ENCODE measurements at places on chromosomes 7 and 10.

- DNase-seq, result no peak
Observed at GRCh38 chr7:17315974-17316373, 17.5 kb downstream of the AHR start.

GRCh38 chr10:1153251-1153763 lies 97.1 kb downstream of the WDR37 start:
- no peak for DNase-seq

- DNase-seq, result no peak
Observed at GRCh38 chr10:122264436-122264835, 6.7 kb upstream of the BTBD16 start.

DNA sequence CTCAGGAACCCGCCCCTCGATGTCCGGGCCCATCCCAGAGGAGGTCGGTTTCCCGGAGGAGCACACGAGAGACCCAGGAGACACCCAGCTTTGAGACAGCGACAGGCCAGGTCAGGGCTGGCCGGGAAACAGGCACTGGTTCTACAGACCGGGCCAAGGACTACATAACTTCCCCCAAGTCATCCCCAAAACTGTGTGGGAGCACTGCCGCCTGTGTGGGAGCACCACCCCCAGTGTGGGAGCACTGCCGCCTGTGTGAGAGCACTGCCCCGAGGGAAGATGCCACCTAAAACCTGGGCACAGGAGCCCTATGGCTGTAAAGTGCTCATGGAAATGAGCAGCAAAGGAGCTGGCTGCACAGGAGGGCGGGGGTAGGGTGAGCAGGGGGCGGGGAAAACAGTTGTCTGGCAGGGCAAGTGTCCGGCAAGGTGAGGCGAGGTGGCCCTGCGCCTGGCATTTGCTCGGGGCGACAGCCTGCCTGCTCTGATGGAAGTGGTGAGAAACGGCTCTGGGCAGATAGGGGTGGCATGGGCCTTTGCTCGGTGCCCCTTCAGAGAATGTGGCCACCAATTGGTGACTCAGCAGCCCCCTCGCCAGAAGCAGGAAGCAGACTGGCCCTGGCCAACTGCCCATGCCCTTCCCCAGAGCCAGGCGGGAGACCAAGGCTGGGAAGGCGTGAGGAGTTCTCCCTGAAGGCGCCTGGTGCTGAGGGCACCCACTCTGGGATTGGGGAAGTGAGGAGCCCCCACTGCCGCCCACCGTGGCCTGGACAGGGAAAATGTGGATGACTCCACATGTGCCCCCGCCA lies 26.2 kb downstream of the PAPOLB start:
- DNase-seq, result no peak

- no peak for DNase-seq
Observed at GRCh38 chr7:50554431-50555322, 10.5 kb downstream of the DDC start.

DNA sequence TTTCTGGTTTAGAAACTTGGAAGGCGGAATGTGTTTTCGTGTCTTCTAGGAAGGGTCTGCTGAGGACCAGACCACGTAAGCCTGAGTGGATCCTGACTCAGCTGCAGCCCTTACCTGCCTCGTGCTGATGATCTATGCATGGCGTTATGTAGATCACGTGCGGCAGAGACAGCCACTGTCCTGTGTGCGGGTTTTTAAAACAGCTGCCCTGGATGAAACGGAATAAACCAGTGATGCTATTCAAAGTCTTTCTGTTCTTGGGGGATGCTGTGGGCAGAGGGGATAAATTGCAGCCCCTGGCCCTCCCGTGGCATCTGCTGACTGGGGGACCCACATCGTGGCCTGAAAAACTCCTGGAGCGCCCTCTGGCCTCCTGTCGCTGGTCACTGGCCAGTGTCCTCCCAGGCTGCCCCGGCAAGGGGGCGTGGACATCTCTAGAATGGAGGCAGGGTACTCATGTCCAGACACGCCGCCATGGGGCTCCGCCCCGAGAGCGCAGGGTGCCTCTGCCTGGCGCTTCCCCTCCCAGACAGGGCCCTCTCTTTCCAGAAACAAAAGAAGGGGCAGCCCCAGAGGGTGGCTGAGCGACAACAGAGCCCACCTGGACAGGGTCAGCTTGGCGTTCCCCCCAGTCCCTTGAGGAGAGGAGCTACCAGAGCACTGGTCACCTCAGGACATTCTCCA lies 13.2 kb downstream of the ALKBH4 start:
- DNase-seq, result no peak

DNA sequence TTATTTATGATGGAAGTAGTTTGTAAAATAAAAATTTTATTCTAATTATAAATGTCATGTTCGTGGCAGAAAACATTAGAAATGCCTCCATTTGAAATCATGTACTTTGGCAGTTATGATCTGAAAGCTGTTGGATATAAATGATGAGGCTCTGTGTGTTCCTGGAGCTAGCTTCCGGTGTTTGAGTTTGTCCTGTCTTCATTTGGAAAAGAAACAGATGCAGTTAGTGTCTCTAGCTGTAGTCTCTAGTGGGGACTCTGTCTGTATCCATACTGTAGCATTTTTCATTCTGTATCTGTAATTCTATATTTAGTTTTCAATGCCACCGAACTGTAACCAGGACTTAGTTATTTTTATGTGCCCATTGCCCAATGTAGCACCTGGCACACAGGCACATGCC lies 197.0 kb upstream of the FZD1 start:
- DNase-seq, result no peak

- DNase-seq, result peak; percentile 9
Observed at GRCh38 chr10:103554488-103555324, 61.2 kb downstream of the NEURL1 start.

GRCh38 chr10:72503241-72503640 lies 122.6 kb downstream of the MICU1 start:
- peak; percentile 54 for DNase-seq

GRCh38 chr7:22565315-22565811 lies 65.4 kb upstream of the STEAP1B start:
- DNase-seq, result peak; percentile 84

DNA sequence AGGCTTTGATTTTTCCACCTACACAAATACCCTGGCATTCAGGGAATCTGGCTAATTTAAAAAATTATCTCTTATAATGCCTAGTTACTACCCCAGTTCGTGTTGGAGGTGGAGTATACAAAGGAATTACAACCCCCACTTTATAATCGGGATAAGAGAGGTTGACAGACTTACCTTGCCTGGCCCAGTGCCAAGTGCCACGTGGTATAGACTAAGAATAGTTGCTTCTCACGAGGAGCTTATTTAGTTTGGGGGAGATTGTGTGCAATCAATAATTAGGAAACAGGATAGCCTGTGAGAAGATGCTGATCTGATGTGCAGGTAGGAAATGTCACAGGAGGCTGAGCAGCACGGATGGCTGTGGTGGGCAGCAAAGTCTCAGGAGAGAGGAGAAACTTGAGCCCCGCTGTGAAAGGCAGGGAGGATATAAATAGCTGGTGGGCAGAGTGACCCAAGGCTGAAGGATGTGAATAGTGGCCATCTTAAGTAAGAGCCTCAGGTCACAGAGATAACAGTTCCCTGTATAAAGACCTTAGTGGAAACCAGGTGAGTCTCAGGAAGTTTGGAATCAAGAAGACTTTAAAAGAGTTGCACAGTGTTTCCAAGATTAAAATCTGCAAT lies 11.3 kb upstream of the ATXN7L1 start:
- DNase-seq, result no peak

- no peak for DNase-seq
Observed at GRCh38 chr10:48903151-48903550, 36.5 kb downstream of the LRRC18 start.

DNA sequence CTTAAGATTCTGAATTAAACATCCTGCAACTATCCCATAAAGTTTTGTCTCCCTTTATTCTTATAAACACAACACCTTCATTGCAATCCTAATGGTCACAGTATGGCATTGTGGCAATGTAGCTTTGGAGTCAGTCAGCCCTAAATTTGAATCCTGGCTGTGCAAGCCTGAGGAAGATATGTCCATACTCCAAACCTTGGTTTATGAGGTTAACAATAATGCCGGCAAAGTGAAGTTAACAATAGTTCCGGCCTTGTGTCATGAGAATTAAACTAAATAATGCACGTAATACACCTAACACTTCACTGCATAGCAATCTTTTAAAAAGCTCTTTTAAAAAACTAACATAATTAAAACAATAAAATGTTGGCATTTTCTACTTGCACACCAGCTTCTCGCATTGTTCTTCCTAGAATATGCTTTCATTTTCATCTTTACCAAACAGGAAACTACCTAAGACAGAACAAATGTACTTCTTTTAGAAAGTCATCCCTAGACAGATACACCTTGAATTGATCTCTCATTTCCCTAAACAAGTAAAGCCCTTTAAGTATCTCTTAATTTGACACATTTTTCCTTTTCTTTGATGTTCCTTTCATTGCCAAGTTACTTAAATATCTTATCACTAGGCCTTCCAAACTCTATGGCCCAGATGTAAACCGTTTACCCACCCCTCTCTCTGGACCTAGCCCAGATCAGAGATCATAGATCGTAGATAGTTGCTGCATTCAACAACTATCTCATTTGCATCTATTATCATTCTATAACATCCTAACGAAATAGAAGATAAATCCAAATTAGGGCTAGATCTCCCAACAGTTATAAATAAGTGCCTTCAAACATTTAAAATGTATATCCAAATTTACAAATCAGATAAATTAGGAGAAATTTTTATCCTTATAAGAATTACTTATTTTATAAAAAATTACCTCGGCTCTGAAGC lies 66.7 kb downstream of the CREB3L2 start:
- DNase-seq, result no peak

DNA sequence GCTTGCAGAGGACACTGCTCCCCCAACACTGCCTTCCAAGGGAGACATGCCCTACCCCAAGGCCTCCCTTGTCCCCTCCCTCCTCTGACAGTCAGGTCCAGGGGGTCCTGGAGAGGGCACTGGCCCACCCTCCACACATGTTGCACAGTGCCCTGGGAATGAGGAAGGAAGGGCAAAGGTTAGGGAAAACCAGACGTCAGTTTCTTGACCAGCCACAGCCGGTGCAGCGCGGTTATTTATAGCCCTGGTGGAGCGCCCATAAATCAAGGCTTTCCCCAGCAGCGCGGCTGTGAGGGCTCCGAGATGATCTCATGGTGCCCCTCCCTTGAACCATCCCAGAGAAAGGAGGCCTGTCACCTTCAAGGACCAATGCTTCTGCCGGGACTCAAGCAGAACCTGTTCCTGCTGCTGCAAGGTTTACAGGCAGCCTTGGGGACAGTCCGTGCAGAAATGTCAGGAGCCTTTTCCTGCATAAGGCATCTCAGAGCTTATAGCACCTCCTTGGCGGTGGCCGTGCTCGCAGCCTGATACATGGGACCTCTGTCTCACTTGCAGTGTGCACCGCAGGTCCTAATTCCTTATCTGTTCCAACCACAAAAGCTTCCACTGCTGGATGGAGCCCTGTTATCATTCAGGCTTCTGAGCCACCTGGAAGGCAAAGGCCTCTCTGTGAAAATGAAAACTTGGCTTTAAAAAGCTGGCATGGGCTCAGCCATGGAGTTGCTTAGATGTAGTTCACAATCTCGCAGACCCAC lies 127.3 kb downstream of the LHPP start:
- no peak for DNase-seq

GRCh38 chr10:124180947-124181549 lies 87.7 kb upstream of the CHST15 start:
- DNase-seq, result peak; percentile 65

- no peak for DNase-seq
Observed at GRCh38 chr10:108180878-108181277, 1016.4 kb upstream of the SORCS1 start.

- DNase-seq, result no peak
Observed at GRCh38 chr7:150466477-150466876, 16.0 kb downstream of the GIMAP8 start.

Data from stromal cell of bone marrow (primary cell).